NCI-H1417 treated with DMSO at 0.1 percent for 48 hours (cell line): ENCODE measurements at places on chromosomes 2 and 18.

DNA sequence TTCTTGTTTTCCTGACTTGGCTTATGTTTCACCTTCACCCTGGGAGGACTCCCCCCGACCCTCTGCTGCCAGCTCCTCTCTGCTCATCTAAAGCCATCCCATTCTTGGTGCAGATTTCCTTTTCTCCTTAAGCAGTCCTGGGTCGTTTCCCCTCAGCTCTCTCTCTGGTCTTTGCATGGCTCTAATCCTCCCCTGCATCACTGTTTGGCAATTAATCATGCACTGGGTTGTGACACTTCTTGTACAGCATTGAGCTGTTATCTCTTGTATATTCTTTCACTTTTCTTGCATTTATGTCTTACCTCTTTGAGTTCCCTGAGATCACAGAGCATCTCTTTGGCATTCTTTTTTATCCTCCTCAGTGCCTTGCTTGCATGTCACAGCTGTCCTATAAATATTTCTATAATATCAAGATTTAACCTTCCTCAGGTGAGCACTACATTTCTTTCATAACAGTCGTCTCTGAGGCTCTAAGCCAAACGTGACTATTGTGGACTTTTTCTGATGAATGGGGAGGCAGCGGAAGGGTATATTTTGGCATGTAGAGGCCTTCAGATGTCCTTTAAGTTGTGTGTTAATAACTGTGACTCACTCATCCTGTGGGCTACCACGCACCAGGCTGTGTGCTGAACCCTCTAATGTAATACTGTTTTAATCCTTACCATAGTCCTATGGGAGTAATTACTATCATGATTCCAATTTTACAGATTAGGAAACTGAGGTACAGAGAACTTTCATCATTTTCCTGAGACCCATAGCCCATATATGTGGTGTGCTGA lies 507.5 kb downstream of the SLC4A3 start:
- DNase-seq: no peak

DNA sequence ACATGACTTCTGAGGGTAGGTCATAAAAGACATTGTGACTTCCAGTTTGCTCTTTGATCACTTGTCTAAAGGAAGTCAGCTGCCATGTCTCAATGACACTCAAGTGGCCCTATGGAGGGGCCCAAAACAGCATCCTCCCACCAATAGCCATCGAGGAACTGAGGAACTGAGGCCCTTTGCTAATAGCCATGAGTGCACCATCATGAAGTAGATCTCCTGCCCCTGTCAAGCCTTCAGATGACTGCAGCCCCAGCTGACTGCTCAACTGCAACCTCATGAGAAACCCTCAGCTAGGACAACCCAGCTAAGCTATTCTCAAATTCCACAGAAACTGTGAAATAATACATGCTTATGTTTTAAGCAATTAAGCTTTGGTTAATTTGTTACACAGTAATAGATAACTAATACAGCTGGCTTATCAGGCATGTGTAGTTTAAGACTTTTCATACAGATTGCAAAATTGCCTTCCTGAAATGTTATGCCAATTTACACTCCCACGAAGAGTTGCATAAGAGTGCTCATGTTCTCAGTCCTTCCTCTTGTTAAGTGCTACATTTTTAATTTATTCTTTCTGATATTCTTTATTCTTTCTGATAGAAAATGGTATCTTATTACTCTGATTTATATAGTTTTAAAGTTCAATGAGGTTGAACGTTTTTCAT lies 105.6 kb upstream of the NDUFV2 start:
- DNase-seq: no peak

- no peak for DNase-seq
Measured at GRCh38 chr18:2986150-2986865, 26.6 kb downstream of the LPIN2 start.

DNA sequence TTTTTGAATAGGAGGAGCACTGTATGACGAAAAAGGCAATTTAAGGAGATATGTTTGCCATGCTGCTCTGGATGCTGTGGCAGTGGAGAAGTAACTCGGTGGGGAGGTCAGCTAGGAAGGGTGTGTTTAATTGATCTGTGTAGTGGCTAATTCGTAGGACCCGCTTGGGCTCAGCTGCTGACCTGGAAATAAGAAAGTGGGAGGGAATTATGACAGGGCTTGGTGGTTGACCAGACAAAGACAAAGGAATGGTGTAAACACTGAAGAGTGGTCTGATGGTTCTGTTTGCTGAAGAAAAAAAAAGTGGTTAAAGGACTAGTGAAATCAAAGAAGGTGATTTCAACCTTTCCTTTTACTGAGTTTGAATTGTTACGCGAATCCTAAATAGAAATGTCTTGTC lies 146.0 kb downstream of the MAP4K4 start:
- no peak for DNase-seq

DNA sequence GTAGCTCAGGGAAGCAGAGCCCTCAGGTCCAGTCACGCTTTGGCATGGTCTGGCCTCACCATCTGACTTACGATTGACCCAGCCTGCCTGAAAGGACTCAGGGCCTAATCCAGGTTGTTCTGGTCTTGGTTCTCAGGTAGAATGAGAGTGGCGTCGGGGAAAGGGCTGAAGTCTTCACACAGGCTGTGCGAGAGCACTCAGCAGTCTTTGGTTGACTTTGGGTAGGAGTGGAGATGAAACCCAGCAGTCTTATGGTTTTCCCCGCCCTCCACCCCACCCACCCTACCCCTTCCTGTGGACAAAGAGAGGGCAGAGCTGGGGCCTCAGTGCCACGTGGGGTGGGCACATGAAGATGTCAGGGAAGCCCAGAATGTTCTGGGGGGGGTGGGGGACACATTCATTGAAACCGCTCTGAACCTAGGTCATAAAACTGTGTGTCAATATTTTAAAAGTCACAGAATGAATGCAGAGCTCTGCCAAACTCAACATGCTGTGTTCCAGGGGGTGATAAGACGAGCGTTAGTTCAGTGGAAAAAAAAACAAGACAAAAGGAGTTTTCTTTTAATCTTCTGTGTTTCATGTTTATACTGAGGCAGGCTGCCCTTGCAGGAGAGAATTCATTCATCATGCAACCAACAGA lies 58.6 kb upstream of the ALPP start:
- no peak for DNase-seq

GRCh38 chr2:96730212-96730611 lies 9.7 kb downstream of the LMAN2L start:
- DNase-seq: no peak

GRCh38 chr2:105087273-105087672 lies 49.4 kb downstream of the MRPS9 start:
- DNase-seq: no peak

DNA sequence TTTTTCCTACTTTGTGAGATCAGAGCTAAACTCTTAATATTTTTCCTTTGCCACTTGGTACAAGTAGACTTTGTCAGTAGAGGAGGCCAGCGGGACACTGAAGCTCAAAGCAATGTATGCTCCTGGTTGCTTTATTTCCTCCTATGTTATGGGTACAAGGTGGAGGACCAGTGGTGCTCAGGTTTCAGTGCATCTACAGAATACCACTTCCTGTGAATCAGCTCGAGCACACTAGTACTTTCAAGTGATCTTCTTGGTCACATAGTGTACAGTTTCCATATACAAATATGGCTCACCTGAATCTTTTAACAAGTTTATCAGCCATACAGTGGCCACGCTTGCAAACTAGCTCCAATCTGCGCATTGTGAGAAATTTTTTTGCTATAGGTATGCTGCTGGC lies 1674.8 kb upstream of the TMEFF2 start:
- no peak for DNase-seq

DNA sequence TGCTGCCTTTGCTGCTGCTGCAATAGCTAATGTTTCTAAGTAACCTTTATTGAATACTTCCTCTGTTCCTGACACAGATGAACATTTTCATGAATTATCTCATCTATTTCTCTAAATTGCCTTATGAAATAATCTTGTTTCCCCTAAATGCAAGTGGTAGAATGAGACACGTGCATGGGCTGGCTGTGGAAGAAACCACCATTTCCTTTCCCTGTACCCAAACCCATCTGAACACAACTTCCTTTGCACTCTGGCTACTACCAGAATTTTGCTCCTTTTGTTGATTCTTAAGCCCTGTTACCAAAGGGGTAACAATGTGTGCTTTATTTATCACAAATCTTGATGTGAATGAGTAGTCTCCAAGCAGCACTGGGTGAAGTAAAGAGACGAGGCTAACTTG lies 29.2 kb downstream of the AKAIN1 start:
- no peak for DNase-seq

- no peak for DNase-seq
Measured at GRCh38 chr2:86441882-86442641, 891 bp downstream of the KDM3A start.

- DNase-seq: no peak
Measured at GRCh38 chr2:201761101-201761500, 19.6 kb downstream of the ALS2 start.

- DNase-seq: no peak
Measured at GRCh38 chr18:50786864-50787263, 33.0 kb downstream of the MRO start.

DNA sequence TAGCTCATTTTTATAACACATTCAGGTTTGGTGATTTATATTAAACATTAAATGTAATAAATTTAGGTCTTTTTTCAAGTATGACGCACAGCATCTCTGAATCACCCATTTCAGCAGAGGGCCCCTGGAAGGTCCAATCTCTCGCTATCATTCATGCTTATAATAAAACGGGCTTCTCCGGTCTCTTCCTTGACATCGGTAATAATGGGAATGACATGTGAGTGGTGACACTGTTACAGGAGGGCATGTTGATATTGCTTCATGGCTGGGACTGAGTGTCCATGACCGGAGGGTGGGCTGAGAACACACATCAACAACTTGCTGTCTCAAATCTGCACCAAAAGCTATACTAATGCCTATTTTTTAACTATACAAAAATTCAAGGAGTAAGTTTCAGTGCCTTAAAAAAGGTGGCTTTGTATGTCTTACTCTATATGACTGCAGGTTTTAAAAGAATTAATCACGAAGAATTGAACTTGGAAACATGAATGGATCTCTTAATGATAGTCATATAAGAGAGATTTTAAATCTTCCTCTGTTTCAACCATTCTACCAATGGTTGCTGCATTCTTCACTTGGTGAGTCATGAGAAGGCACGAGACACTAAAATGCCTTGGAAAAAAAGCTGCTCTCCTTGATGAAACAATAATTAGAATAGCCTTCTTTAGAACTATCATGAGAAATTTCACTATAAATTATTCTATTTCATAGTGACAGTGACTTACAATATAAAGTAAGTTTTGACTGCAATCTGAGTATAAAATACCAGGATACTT lies 101.9 kb upstream of the NRP2 start:
- DNase-seq: no peak

- no peak for DNase-seq
Measured at GRCh38 chr2:67877301-67877700, 185.5 kb downstream of the C1D start.

DNA sequence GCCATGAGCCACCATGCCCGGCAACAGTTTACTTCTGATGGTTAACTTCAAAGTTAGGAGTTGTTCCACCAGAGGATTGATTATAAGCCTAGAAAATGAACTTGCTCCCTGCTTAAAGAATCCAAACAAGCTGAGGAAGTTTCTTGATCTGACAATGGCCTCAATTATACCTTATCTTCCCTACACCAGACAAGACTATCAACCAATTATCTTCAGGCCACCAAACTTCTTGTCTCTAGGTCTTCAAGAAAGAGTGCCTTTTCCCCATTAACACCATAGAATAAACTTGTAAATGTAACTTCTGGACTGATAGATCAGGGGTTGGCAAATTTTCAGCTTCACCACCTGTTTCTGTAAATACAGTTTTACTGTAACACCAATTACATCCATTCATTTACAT lies 15.0 kb downstream of the ZC3H8 start:
- DNase-seq: no peak

DNA sequence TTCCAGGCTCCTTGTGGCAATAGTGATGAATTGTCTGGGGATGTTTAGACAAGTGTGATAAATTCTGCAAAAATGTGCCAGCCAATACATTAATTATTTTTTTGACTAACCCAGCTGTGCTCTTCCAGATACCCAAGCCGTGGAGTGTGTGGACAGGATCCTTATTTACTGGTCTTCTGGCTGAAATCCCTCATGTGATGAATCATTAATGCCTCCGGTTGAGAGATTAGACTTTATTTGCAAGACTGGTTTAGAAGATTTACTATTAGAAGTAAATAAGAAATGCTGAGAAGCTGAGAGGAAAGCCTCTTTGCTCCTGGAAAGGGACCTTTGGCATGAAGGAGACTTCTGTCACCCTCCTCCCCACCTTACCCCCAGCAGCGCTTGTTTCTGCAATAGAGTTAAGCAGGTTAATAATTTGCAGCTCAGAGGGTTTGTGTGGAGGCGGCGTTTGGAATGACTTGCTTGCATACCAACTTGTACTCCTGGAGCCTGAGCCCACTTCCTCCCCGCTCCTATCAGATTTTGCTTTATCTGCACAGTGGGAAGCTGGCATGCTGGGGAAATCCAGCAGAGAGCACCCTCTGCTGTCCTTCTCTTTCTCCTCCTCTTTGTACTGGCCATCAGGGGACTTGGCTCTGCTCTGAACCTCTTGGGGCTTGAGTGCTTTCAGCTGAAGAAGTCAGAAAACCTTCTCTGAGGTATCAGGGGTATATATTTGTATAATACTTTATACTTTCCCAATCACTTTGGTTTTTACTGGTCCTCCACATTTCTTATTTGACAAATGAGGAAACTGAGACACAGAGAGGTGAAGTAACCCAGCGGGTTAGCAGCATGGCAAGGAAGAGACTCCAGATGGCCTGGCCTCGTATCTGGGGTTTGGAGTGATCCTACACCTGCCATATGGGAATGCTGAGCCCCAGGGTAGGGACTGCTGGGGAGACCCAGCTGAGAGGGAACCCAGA lies 16.3 kb downstream of the SLC3A1 start:
- peak; percentile 3 for DNase-seq

DNA sequence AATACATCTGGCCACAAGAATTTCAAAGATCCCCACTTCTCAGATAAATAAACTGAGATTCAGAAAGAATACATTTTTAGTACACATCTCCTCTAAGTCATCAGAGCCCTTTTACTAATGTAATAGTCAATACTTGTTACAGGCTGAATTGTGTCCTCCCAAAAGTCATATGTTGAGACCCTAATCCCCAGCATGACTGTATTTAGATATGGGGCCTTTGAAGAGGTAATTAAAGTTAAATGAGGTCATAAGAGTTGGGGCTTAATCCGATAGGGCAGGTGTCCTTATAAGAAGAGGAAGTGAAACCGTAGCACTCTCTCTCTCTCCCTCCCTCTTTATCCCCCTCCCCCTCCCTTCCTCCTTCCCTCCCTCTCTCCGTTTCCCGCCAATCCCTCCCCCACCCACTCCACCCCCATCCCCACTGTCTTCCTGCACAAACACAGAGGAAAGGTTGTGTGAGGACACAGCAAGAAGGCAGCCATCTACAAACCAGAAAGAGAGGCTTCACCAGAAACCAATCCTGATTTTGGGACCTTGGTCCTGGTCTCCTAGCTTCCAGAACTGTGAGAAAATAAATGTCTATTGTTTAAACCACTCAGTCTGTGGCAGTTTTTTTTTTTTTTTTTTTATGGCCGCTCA lies 66.6 kb upstream of the ZNF397 start:
- DNase-seq: peak; percentile 31

GRCh38 chr2:201777869-201778268 lies 2.9 kb downstream of the ALS2 start:
- no peak for DNase-seq

GRCh38 chr2:23492921-23493320 lies 107.9 kb downstream of the KLHL29 start:
- no peak for DNase-seq
